ENCODE measurements at places on chromosomes 7 and 10. TPM values are rescaled to one million over a fixed set of nuclear protein-coding genes. Genes with fewer than 3 reads are reported as not detected.

The ABCB4 gene
- 23.5 TPM for total RNA-seq

The PRLHR gene
- not detected for total RNA-seq

The NYAP1 gene
- 3.0 TPM for total RNA-seq

The DGKB gene
- 0.32 TPM for total RNA-seq

The ACTL6B gene
- not detected for total RNA-seq

The CYP17A1 gene
- not detected for total RNA-seq

The STEAP1B gene
- 11.4 TPM for total RNA-seq

The TSPAN12 gene
- total RNA-seq: 1.1 TPM

The KCP gene
- total RNA-seq: 0.32 TPM

The TMEM236 gene
- not detected for total RNA-seq

The DRGX gene
- not detected for total RNA-seq

The SFRP5 gene
- total RNA-seq: not detected

The FAM131B gene
- 1.3 TPM for total RNA-seq

The TWNK gene
- 5.2 TPM for total RNA-seq

The MOGAT3 gene
- total RNA-seq: not detected

The TSPAN13 gene
- 1.1 TPM for total RNA-seq

The SEMA3E gene
- 0.49 TPM for total RNA-seq

The MACROH2A2 gene
- 11.8 TPM for total RNA-seq

The MUC12 gene
- total RNA-seq: under 0.01 TPM

The BTRC gene
- total RNA-seq: 9.9 TPM

The DYDC2 gene
- not detected for total RNA-seq

The SERPINE1 gene
- total RNA-seq: 290 TPM

The PRKG1 gene
- 52.4 TPM for total RNA-seq

The ZNRF2 gene
- total RNA-seq: 28.7 TPM

The CPN1 gene
- not detected for total RNA-seq

The PFKP gene
- total RNA-seq: 83.2 TPM

The CAV1 gene
- 656 TPM for total RNA-seq

The RPS24 gene
- 814 TPM for total RNA-seq

The STYXL1 gene
- total RNA-seq: 37.0 TPM

The OR2A12 gene
- not detected for total RNA-seq

The ELOVL3 gene
- total RNA-seq: 2.2 TPM

The SCART1 gene
- total RNA-seq: 5.2 TPM

The FAM25C gene
- not detected for total RNA-seq

The PRXL2A gene
- total RNA-seq: 20.4 TPM

The RBP4 gene
- 0.85 TPM for total RNA-seq

The STEAP1 gene
- 50.0 TPM for total RNA-seq

The CNPY1 gene
- not detected for total RNA-seq

The NPFFR1 gene
- total RNA-seq: not detected

The SPAG6 gene
- total RNA-seq: not detected

The PNLIPRP1 gene
- not detected for total RNA-seq

The LRRD1 gene
- total RNA-seq: not detected

The ANXA8 gene
- total RNA-seq: 1.1 TPM

The BTBD16 gene
- total RNA-seq: not detected

The CFTR gene
- under 0.01 TPM for total RNA-seq

The TMEM243 gene
- total RNA-seq: 44.5 TPM

The NEUROG3 gene
- total RNA-seq: not detected

Measured in hair follicle dermal papilla cell (primary cell).